ENCODE measurements at places on chromosomes 16 and 17.

- no peak for DNase-seq
Observed at GRCh38 chr17:7922269-7922844, 6.3 kb upstream of the RNF227 start.

DNA sequence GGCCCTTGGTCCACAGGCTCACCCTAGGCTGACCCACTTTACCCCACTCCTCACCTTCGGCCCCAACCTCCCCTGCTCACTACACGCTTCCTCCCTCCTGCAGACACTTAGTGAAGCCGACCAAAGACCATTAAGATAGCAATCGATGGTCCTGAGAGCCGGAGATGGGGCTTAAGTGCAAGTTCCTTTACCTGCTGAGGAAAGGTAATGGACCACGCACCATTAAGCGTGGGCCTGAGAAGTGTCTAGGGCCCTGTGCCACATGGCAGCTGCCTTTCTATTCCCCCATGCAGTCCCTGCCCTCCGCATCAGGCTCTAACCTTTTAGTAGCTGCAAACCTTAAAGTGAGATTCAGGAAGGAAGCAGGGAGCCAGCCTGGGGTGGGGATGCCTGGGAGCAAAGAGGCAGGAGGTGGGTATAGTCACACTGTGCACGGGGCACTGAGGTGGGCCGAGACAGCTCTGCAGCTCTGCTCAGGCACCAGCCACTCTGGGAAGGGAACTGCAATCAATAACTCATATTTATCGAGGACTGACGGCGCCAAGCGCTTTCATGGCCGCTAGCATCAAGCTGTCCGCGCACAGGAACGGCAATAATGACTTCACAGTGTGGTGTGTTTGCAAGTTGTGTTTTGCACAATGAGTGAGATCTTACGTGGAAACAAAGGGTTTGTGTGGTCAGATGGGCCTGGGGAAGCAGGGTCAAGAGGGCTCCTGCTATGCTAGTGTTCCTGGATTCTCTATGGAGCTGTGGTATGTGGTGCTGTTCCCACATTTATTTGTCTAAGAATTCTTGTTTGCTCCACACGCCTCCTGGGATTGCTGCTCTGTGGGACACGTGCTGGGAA is 84.9 kb upstream of the CDC42EP4 start:
- no peak for DNase-seq

DNA sequence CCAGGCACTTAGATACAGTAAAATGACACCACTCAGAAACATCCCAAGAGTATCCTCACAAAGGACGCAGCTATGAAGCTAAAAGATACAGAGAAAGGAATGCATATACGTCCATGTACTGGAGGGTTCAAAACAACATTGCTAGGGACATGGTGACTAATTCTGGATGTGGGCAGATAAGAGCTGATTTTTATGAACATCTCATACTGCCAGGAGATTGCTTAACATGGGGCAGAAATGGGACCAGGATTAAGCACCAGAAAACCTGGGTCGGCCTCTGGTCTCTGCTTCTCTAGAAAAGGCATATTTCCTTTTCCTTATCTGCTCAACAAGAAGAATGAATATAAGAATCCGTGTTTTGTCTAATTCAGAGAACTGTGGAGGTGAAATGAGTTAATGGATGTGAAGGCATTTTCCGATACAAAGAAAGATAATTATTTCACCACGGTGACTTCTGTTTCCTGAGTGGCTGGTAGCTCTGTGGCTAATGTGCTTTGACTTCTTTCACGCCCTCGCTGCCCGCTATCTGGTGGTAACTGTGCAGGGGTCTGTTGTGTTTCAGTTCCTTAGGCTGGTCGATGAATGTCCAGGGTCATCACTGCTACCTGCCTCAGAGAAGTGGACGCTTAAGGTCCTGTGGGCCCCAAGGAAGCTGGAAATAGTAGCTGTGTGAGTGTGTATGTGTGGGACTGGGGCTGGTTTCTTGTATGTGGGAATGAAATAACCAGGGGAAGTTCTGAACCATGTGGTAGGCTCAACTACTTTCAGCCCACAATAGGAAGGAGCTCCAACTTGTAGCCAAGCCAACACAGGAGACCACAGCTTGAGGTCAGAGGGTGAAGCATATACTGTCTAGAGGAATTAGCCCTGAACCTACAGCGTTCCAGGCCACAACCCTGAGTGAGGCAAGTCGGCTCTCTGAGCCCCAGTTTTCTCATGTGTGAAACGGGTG is 15.8 kb upstream of the CCL5 start:
- no peak for DNase-seq

DNA sequence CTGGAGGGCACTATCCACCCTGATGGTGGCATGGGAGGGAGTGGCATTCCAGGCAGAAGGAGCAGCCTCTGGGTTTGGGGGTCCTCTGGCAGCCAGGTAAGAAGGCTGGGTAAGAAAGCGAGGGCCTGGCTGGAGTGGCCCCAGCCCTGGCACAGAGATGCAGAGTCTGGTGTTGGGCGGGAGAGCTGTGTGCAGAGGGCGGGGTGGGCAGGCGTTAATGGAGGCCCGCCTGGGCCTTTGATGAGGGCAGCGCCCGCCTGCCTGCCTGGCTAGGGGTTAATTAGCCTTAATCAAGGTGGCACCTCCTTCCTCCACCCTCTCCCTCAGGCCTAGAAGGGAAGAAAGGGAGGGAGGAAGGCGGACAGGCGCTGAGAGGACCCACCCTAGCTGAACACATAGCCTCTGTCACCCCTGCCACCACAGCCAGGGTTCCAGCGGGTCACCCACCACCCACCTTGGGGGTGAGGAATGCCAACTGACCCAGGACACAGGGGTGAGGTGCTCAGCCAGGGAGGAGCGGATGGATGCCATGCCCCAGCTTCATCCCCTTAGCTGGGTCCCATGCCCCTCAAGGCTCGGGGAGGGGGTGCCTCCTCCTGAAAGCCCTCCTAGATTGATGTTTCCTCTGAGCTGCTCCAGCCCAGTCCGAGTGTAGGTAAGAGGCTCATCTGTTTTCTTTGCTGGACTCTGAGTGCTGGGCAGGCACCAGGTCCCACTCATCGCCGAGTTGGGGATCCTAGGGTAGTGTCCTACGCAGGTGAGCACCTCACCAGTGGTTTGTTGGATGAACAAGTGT is 13.4 kb upstream of the FAM83G start:
- no peak for DNase-seq

DNA sequence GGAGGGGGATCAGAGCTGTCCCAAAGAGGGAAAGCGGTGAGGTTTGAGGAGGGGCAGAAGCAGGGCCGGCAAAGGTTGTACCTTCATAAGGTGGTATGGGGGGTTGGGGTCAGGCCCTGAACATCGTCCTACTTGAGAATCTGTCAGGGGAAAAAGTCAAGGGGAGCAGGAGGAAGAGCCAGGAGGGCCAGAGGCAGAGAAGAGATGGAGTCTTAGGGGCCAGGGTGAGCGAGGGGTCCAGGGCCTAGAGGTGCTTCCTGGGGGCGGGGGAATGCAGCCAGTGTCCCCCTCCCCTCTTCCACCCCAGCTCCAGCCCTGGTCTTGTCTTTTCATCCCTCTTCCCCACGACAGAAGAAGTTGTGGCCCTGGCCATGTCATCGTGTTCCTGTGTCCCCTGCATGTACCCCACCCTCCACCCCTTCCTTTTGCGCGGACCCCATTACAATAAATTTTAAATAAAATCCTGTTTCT is 1.3 kb upstream of the PRRT2 start:
- DNase-seq: no peak

GRCh38 chr17:33595828-33596227 is 302.7 kb upstream of the ASIC2 start:
- DNase-seq: no peak

GRCh38 chr17:57284984-57285646 is 28.8 kb downstream of the MSI2 start:
- DNase-seq: no peak

GRCh38 chr17:31596382-31597323 is 205.2 kb downstream of the RAB11FIP4 start:
- peak; percentile 70 for DNase-seq

DNA sequence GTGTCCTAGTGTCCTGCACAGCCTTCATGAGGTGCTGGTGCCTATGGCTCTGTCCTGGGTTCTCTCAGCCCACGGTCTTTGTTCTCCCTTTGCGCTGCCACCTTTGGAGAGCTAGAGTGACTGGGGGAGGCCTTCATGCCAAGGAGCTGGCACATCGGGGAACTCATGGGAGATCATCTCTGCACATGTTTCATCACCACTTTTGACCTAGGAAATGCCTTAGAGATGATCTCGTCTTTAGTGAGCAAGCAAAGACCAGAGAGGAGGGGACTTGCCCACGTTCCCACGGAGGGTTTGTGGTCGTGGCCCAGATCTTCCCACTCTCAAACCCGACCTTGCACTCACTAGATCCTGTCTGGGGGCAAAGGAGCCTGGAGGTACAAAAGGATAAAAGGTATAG is 23.5 kb downstream of the TBX4 start:
- no peak for DNase-seq

- DNase-seq: no peak
Observed at GRCh38 chr16:88560714-88561484, 9.3 kb upstream of the ZC3H18 start.

All from D341Med (cell line).